Cortex of kidney (tissue), 1 donor: ENCODE measurements at places on chromosomes 16 and 17.

DNA sequence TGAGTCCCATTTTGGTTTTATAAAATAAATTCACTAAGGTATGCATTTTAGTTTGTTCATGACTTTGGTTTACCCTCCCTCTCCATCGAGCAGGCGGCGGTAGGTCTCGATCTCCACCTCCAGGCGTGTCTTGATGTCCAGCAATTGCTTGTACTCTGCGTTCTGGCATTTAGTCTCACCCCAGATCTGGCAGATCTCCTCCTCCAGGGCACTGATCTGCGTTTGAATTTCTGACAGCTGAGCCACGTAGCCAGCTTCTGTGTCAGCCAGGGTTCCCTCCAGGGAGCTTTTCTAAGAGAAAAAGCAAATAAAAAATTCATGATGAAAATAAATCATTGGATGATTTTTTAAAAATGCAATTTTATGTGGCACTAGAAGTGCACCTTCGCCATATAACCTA is 4.2 kb downstream of the KRT24 start:
- no peak for DNase-seq

DNA sequence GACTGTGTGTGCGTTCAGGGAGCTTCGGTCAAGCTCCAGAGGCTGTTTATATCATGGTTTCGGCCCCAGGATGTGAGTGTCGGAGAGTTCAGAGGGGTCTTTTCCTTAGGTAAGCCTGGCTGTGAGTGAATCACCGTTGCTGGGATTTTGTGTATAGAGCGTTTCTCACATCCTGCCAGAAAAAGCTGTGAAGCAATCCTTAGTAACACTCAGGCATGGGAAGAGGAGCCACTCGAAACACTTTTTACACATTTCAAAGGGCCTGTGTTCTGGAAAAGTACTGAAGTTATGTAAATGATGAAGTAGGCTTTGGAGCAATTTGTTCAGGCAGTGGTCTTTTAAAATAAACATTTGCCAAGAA is 662 bp downstream of the PGS1 start:
- DNase-seq: no peak

- no peak for DNase-seq
These were observed 11.1 kb downstream of the USP36 start for GRCh38 chr17:78829477-78829876.

DNA sequence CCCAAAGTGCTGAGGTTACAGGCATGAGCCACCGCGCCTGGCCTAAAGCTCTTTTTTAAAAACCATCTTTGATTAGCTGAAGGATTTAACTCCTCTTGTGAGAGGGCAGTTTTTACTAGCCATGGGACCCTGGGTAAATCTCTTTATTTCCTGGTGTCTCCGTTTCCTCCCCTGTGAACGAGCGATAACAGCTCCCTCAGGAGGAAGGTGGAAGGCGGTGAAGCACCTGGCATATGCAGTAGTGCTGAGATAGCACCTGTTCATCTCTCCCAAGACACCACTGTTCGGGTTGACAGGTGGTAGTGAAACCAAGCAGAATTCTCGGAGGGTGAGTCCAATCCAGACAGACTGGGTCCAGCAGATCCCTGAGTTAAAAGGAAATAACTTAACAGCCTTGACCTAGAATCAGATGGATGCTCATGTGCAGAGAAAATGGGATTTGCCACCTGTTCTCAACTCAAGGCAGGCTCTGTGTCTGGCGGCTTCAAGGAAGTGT is 86.2 kb downstream of the CRISPLD2 start:
- no peak for DNase-seq

GRCh38 chr17:58338454-58338840 is 9.9 kb upstream of the TSPOAP1 start:
- no peak for DNase-seq

DNA sequence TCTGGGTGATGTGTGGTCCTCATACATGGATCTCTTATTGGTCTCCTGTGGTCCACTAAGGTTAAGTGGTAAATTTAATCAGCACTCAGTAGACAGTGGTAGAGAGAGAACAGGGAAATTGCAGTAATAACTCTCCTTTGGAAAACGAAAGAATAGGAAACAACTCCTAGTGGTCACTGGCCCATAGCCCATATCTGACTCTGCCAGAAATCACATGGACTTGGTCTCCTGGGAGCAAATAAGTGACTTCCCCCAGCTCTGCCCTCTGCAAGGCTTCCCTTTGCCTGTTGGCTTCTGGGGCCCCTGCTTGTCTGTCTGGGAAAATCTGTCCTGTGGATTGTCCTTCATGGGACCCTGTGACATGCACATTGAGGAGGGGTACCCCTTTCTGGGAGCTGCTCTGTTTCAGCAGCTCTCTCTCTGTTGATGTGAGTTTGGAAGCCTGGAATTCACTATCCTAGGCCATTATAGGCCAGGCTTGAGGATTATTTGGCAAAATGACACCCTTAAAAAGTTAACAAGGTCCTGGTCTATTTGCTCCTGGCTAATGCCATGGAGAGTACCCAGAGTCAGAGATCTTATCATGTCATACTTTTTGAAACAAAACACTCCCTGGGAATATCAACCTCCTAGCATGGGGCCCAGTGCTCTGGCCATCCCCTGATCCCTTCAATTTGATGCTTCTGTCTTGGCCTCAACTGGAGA is 58.0 kb upstream of the HNF1B start:
- no peak for DNase-seq
